ENCODE measurements at places on chromosomes 16 and 17.
A peak's percentile ranks its signal among the peaks of the same experiment; 100 is the strongest.

DNA sequence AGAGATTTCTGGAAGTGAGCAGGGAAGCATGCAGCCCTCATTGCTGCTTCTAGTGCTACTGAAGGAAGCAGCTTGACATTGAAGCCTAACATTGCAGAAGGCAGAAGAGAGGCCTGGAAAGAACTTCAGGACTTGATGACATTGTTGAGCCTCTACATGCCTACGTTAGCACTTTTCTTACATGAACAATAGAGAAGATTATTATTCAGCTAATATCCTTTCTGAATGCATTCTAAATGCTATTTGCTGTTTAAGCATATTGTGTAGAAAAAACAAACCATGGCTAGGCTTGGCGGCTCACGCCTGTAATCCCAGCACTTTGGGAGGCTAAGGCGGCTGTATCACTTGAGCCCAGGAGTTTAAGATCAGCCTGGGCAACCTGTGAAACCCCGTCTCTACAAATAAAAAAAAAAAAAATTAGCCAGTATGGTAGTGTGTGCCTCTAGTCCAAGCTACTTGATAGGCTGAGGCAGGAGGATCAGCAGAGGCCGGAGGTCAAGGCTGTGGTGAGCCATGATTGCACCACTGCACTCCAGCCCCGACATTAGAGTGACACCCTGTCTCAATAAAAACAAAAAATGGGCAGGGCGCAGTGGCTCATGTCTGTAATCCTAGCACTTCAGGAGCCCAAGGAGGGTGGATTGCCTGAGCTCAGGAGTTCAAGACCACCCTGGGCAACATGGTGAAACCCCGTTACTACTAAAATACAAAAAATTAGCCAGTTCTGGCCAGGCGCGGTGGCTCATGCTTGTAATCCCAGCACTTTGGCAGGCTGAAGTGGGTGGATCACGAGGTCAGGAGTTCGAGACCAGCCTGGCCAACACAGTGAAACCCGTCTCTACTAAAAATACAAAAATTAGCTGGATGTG is 2.2 kb upstream of the AURKB start:
- no peak for DNase-seq

DNA sequence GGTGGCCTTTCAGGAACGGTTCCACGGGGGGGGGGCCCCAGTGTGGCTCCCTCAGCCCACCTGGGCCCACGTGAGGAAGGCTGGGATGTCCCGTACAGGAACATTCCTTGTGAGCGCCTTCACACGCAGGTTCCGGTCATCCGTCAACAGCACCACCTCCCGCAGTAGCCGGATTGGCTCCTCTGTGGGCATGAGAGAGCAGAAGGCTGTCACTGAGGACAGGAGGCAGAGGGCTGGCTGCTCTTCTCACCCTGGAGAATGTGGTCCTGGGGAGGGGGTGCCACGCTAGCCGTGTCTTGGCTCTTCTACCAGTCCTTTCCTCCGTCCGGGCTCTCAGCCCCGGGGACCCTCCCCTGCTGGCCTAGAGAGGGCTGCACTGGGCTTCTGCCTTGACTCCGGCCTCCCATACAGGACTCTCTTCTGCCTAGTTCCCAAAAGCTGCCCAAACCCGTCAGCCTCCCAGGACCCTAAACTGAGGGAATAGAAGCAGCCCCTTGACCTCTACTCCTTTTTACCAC is 6.6 kb downstream of the HIC1 start:
- no peak for DNase-seq

- no peak for DNase-seq
These were observed 67.1 kb downstream of the RMI2 start for GRCh38 chr16:11412175-11412904.

GRCh38 chr17:59244081-59244480 is 23.8 kb downstream of the GDPD1 start:
- DNase-seq, result no peak

GRCh38 chr17:3527468-3527867 is 30.1 kb downstream of the TRPV3 start:
- DNase-seq, result no peak

DNA sequence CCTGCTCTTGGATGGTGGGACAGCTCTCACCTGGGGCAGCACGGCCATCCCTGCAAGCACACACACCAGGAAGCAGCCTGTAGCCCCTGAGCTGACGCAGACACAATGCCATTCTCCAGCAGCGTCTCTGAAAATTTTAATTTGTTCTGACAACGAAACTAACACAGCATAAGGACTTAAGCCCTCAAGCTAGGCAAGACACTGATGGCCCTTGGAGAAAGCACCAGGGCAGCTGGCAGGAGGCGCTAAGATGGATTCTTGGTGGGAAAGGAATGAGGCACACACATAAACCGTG is 2.7 kb upstream of the LIMD2 start:
- no peak for DNase-seq

- no peak for DNase-seq
These were observed 1.2 kb upstream of the KATNB1 start for GRCh38 chr16:57734308-57734924.

GRCh38 chr16:54538276-54538675 is 251.7 kb upstream of the IRX3 start:
- peak; percentile 47 for DNase-seq

- DNase-seq, result peak; percentile 90
These were observed 15.3 kb downstream of the CMTM3 start for GRCh38 chr16:66619534-66620428.

- no peak for DNase-seq
These were observed 212.1 kb upstream of the TNRC6C start for GRCh38 chr17:77746393-77746792.

- DNase-seq, result no peak
These were observed 16.3 kb downstream of the HOXB1 start for GRCh38 chr17:48514477-48514876.

DNA sequence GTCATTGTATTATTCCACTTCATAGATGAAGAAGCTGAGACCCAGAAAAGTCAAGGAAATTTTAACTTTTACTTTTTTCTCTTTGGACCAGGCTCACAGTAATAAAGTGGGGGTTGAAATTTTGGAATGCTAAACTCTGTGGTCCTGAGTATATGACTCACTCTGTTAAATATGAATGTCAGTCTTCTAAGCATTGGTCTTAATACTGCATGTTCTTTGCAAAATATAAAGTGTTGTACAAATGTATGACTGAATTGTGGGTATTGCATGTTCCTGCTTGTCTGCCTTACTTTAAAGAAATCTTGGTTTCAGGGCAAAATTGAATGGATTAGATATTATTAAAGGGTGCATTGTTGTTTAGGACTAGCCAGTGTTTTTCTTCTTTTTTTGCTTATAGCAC is 950.8 kb upstream of the GOT2 start:
- peak; percentile 65 for DNase-seq

DNA sequence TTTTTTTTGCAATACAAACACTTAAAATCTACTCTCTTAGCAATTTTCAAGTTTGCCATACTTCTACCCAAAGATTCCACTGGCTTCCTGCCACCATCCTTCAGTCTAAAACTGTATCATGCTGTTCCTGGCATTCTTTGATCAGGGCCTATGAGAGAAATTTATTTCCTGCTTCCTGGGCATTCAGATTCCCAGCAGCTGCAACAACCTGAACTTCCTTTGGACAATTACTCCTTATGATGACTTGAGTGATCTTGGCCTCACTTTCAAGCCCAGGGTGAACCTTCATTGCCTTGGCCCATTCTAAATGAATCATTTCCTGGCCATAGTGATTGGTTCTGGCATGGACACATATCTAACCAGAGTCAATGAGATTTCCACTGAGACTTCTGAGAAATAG is 18.0 kb upstream of the MON1B start:
- no peak for DNase-seq

DNA sequence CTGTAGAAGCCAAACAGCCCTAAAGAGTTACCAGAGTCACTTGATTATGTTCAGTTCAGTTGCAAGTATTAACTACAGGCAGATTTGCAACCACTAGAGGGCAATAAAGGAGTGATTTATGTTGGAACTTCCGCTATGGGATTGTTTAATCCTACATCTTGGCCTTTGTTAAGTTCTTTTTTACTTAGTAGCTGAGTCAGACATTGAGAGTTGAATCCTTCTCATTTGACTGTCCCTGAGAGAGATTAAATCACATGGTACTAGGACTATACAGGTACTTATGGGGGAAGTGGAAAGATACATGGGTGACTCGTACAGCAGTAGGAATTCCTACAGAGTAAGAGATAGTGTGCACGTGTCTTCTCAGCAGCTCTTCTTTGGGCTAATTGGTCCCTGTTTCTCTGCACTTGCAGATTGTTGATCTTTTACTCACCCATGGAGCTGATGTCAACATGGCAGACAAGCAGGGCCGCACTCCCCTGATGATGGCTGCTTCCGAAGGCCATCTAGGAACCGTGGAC is 40.3 kb downstream of the CYB561 start:
- peak; percentile 85 for DNase-seq

DNA sequence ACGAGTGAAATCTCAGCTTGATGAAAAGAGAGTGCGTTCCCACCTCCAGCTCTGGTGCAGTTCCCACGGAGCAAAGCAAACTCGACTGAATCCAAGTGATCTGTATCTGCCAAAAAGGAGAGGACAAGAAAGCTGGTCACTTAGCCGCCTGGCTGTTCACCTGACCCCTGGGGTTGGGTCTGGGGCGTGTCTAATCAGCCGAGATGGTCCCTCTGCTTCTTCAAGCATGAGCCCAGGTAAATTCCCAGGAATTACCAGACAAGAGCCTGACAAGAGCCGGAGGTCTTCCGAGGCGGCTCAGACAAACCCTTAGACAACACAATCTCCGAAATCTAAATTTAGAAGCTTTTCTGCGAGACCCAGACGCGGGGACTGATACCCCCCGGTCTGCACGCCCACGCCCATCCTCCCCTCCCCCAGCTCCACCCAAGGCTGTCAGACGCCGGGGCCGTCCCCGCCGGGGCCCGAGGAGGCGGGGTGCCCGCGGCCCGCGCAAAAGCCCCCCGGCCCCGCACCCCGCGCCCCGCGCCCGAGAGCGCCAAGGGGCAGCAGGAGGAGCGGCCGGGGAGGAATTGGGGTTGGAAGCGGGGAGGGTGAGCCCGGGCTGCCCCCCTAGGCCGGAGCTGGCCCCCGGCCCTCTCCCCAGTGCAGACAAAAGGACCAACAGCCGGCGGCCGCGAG is 674 bp downstream of the ZNF821 start:
- DNase-seq, result peak; percentile 13
